Stimulated activated CD4-positive, alpha-beta T cell treated with anti-CD3 and anti-CD28 coated beads, Interleukin-15, amount 100 ng/mL, for 48 hours (primary cell): ENCODE measurements at places on chromosomes 16 and 17.

- DNase-seq = no peak
Measured at GRCh38 chr16:50407351-50407750, 38.6 kb upstream of the BRD7 start.

GRCh38 chr16:11058832-11059231 lies 114.5 kb downstream of the CLEC16A start:
- no peak for DNase-seq

DNA sequence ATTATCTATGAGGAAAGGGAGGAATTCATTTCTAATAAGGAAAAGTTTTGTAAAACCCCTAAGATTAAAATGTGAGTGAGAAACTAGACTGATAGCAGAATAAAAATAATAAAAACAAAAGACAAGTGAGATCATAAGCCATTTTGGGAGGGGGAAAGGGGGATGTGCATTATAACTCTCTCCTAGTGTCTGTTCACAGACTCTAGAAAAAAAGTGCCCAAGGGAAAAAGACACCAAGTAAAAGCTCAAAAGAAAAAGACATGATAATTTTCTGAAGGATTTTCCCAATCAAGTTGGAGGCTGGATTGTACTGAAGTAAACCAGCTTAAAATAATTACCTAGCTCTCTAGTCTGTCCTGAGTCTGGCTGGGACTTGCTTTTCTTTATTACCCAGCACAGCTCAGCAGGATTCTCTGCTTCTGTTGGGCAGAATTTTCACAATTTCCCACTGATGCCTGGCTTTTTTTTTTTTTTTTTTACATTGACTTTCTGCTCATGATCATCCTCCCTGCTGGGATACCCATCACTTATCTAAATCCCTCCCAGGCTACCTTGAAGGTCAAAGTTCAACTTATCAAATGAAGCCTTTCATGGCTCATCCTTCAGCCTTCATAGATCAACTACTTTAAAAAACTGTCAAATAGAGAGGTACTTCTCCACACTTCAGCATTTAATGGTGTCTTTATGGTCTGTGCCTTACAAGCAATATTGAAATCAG lies 124.2 kb upstream of the KCNJ16 start:
- no peak for DNase-seq

DNA sequence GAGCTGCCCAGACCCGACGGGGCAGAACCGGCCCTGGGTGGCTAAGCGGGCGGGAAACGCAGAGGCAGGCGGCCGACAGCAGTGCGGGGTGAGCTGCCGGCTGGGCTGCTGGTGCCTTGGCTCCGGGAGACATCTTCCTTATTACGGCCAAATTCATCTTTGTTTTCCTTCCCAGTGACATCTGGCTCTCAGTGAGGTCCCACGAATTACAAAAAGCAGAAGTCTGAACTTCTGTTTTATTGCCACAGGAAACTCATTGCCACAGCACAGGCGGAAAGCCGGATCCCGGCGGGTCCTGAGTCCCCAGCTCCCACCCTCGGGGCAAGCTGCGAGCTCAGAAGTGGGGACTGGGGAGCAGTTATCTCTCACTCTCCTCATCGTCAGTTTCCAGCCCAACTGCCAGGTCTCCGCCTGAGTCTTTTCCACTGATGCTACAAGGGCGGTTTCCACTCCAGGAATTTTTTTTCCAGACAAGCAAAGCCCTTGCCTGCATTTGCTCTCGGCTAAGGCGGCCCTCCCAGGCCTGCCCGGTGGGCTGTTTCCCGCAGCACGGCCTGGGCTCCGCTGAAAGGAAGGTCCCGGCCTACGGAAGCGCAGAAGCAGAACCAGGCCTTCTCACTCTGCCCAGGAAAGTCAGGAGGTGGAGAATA lies 40.3 kb downstream of the CBFA2T3 start:
- DNase-seq = no peak

DNA sequence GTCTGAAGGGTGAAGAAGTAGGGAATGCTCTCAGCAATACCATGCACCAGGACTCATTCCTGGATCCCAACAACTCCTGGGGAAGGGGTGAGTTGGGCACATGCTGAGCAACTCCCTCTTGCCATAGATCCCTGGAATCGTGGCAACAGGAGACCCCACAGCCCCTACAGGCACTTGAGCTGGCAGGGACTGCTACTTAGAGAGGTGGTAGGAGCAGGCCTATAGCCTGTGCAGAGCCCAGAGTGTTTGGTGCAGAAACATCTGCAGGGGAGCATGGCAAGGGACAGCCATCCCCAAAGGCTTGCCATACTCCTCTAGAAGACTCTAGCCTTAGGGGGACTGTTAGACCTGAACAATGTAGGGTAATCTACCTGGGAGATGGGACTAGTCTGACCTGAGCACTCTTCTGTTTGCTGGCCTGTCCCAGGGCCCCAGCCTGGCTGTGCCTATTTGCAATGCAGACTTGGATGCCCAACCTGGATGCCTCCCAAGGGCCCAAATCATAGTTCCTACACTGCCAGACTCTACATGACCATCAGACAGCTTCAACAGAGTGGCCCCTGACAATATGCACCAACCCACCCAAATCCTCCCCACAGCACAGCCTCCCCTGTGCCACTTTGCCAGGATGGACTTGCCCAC lies 568.6 kb upstream of the KIF2B start:
- no peak for DNase-seq

DNA sequence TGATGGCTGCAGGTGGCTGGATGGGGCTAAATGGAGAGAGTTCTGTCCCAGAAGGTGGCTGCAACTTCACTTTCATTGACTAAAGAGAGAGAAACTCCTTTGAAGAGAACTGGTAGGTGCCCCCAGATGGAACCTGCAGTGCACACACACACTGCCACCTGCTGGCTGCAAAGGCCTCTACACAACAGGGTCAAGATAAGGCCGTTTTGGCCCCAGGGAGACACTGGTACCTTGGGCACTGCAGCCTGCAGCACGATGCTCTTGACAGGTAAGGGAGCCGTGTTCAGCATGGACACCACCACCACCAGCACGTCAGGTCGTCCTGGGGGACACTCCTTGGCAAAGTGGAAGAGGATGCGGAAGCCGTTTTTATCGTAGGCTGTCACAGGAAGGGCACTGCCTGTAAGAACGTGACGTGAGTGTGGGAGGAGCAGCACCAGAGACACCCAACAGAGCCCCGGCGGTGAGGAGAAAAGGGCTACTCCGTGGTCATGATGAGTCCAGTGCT lies 22.7 kb downstream of the GGA3 start:
- DNase-seq = peak; percentile 51

DNA sequence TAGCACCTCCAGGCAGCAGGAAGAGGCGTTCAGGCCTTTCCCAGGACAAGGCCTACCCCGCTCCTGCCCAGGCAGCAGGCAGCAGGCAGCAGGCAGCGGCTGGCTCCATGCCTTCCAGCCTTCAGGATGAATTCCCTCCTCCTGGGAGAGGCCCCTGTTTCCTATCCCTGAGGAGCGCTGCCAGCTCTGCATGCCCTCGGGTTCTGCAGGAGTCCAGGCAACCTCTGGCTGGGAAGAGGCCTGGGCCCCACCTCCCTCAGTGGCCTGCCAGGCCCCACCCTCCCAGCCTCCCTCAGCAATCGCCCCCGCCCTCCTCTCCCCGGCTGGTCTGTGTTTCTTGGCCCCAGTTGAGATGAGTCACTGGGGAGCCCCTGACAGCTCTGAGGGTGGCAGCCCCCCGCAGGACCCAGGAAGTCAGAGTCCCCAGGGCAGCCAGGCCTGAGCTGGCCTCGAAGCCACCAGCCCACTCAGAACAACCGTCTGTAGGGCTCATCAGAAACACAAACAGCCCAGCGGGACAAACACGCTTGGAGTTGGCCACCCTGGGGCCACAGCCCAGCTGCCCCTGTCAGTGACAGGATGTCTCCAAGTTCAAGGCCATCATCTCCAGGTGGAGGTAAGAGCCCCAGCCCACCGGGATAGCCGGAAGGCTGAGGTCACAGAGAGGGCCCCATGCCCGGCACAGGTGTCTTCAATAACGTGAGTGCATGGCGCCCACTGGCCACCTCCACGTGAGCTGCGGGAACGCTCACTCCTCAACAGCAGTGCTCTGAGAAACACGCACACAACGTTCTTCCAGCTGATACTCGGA lies 39.5 kb upstream of the CIBAR2 start:
- DNase-seq = no peak

DNA sequence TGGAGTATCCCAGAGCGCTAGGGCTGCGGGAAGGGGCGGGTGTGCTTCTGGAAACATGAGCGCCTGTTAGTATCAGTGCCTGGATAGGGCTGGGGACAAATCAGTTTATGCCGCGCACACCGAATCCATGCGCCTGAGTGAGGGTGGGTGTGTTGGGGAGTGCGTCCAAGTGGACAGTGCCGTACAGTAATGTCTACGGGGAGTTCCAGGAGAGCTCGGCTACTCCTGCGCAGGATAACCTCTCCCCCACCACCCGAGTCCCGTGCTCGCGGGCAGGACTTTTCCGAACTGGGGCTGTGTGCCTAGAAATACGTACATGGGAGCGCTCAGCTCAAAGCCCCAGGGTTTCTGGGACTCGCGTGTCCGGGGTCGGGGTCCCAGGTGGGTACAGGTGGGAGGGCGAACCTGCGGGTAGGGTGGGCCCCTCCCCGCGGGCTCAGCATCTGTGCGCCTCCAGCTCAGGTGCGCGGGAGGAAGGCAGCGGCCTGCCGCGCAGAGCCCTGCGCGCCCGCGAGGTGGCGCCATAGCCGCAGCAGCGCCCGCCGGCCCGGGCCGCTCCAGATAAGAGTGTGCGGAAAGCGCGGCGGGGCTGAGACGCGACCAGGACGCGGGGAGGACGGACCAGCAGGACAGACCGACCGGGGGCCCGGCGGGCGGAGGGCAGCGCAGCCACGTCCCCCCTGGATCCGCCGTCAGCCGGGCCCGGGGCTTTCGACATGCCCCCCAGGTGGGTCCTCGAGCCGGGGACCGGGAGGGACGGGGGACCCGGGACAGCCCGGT lies at the start of gene HIC1:
Gene HIC1, plus strand, starts transcription at position 592 of the 780 bp plus-strand sequence. CDS start 1,588 bp downstream, outside the sequence.
- DNase-seq = peak; percentile 46

DNA sequence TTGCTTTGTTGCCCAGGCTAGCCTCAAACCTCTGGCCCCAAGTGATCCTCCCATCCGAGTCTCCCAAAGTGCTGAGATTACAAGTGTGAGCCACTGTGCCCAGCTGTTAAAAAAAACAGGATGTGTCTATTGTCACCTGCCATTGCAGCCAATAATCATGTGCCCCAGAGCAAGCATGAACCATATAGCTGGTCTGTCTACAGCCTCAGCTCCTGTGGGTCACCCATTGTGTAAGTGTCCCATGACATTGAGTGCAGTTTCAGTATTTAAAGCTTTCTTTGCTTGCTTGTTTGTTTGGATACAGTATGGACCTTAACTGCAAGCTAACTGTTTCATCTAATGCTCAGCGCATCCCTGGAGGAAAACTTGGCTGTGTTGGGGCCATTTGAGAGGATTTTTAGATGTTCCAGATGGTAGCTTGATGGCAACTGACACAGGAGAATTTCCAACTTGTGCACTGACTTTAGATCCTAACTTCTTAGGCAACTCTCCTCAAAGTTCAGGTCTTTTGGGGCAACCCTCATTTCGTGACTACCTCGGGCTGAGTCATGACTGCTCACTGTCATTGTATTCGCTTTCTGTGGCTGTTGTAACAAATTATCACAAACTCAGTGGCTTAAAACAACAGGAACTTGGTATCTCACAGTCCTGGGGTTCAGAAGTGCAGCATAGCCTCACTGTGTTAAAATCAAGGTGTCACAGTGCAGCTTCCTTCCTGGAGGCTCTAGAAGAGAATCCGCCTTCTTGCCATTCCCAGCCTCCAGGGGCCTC lies 30.3 kb upstream of the ADORA2B start:
- no peak for DNase-seq

DNA sequence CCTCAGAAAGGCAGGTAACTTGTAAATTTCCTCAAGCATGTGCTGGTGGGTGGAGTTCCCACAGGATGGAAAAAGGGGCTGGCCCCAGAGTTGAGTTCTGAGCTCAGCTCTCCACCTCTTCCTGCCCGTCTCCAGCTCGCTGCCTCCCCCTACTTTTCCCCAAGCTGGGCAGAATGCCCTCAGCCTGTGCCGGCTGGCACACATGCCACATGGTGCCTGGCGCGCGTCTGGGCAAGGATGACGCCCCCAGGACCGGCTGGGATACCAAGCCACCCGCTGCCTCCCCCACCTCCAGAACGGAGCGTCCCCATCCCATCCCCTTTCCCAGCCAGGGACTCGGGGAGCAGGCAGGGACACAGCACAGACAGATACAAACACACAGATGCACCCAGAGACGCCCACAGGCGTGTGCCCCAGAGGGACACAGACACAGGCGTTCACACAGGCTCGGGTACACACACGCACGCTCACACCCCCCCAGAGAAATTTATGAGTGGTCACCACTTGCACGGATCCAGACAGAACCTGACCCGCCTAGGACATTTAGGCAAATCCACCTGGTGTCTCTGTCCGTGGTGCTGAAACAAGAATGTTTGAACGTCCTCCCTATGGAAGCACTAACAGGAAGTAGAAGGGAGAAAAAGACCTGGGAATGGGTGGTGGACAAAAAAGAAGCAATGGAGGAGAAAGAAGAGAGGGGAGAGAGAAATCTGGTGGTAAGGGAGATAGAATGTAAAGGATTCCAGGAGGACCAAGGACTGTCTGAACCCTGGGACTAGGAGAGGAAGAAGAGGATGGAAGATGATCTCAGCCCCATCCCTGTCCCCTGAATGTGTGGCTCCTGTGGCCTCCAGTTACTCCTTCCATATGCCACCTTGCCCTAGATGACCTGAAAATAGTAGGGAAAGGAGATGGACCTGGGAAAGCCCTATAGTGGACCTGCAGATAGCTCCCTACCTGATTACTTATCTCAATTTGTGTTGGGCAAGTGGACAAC lies 15.5 kb downstream of the NEUROD2 start:
- no peak for DNase-seq

GRCh38 chr17:19978805-19979211 lies 1.2 kb upstream of the AKAP10 start:
- DNase-seq = no peak

DNA sequence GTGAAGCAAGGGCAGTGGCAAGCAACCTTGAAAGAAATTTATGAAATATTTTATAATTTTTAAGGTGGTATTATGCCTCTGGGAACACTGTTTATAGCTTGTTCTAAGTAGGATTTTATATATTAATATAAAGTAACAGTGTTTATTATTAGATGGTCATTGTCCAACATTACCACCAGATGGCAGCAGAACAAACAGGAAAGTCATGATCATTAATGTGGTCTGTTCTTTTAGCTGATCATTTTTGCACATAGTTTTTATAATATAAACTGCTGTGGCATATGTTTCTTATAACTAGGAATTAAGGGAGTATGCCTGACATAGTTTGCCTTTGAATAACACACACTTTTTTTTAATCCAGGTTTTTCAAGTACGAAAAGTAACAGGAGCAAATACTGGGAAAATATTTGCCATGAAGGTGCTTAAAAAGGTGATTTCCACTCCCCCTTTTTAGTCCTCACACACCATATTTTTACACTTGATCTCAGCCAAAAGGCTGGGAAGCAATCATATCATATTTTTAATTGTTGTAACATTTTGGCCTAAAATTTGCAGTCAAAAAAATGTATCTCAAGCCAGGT lies 21.4 kb downstream of the RPS6KB1 start:
- no peak for DNase-seq
